ENCODE measurements at places on chromosomes 5 and 9.
A peak's percentile ranks its signal among the peaks of the same experiment; 100 is the strongest.

- no peak for DNase-seq
Measured at GRCh38 chr9:128713941-128714573, 9.9 kb downstream of the ZDHHC12 start.

- DNase-seq = no peak
Measured at GRCh38 chr5:118461436-118461835, 526.9 kb downstream of the DTWD2 start.

DNA sequence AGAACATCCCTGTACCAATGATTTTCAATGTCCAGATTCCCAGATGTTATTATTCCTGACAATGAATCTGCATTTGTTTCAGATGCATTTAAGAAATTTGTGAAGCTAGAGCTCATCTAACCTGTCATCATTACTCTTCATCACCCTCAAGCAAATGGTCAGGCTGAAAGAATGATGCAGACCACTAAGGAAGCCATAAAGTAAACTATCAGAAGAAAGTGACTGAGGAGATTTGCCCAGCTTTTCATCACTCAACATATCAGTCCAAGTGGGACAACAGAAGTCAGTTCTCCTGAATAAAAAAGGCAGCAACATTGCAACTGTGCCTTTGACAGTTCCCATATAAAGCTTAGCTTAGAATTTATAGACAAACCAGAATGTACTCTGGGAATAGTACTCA lies 419.9 kb downstream of the PDE4D start:
- DNase-seq = no peak

DNA sequence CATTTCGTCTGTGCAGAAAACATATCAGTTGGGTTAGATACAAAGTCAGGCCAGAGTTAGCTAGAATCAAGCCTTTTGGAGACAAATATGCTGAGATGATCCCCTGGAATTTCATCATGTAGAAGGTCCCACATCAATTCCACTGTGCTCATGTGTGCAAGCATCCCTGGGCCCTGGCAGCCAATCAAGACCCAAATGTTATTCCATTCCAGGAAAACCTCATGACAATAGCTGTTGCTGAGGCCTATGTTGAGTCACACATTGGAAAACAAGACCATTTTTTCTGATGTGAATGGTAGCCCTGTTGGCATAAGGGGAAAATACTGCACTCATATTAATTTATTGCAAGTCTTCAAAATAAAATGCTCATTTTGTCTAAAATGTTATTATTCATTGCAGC lies 11.5 kb downstream of the SPOCK1 start:
- DNase-seq = no peak

DNA sequence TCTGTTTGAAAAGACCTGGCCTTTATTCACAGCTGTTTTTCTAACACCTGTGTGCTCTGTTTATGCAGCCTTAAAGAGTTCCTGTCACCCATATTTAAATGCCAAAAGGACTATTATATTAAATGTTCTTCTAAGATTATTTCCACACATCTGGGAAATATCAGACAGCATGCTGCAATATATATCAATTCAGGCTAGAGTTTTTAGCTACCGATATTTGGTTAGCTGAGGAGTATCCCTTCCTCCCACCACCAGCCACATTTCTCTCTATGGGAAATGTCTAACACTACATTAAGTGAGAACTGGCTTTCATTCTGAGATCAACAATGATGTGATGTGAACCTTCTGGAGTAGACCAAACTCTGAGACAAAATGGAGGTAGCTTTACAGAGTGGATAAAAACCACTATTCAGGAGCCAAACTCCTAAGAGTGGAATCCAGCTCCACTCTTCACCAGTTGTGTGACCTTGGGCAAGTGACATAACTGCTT lies 509.2 kb downstream of the ZNF608 start:
- DNase-seq = no peak

DNA sequence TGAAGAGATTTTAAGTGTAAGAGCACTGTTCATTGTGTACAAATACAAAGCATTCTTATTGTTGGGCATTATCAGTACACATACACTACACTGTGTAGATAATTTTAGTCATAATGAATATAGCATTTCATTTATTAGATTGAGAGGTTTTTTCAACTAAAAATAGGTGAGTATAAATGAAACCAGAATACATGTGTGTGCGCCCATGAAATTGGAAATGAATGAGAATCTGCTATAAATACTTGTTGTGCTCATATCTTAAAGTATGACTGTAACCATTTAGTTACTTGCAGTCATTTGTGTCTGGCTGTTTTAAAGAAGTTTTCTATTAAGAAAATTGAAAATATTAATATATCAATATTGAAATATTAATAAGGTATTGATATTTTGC lies 189.0 kb upstream of the MEF2C start:
- no peak for DNase-seq

DNA sequence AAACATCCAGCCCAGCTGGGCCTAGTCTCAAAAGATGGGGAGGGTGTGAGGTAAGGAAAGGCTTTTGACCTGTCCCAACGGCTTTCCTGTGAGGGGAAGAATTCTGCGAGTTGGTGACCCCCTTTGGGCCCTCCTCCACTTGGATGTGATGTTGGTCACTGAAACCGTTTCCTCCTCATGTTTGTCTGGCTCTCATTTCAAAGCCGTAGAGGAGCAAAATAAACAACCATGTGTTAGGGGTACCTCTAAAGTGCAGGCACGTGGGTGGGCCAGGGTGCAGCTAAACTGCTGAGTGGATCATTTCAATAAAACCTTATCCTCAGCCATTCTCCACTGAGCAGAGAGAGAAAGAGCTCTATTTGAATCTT lies 84.3 kb upstream of the MELK start:
- DNase-seq = no peak

- no peak for DNase-seq
Measured at GRCh38 chr5:113673041-113673440, 159.5 kb downstream of the YTHDC2 start.

- DNase-seq = no peak
Measured at GRCh38 chr5:157271740-157272271, 5.9 kb downstream of the CYFIP2 start.

DNA sequence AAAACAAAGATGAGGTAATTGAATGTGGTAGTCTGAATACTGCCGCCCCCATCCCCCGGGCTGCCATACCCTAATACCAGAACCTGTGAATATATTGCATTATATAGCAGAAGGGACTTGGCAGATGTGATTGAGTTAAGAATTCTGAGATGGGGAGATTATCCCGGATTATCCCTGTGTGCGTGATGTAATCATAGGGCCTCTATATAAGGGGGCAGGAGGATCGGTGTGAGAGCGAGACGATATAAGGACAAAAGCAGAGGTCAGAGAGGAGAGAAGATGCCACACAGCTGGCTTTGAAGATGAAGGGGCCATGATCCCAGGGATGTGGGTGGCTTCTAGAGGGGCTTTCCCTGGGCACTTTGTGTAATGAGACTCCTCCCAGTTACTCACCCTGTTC lies 101.7 kb upstream of the TLE1 start:
- no peak for DNase-seq

DNA sequence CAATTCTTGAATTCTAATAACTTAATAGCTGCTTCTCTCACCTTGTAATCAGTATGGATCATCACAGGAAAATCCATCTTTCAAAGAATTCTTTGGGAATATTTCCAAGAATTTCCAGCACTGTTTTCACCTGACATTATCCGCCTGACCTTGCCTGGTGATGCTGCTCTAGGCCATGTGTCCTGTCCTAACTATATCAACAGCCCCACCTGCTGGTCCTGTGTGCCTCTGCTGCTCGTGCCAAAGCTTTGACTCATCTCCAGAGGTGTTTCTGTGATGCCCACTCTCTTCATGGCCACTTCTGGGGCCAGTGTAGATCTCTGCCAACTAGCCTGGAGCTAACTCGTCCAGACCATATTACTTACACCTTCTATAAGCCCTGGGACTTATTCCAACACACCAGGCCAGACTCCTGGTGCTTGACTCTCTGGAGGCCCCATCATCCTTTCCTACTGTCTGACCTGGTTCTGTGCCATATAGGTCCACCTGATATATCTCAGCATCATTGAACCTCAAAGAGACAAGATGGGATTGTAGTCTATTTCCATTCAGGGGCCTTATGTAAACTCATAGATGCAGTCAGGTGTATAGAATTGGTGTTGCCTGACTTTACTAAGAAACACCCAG lies 67.5 kb upstream of the CKMT2 start:
- peak; percentile 30 for DNase-seq

All from hypothalamus (tissue), 51 donors.